ENCODE measurements at places on chromosomes 11 and 22. TPM values are rescaled to one million over a fixed set of nuclear protein-coding genes. Genes with fewer than 3 reads are reported as not detected.

The KLHDC7B gene
- 0.11 TPM for polyA plus RNA-seq

The OR52I1 gene
- polyA plus RNA-seq, result not detected

The PHLDA2 gene
- 1.8 TPM for polyA plus RNA-seq

The APOL3 gene
- 17.9 TPM for polyA plus RNA-seq

The MPZL3 gene
- polyA plus RNA-seq, result 6.0 TPM

The ANGPTL5 gene
- polyA plus RNA-seq, result not detected
